GF-D8 (cell line): ENCODE measurements at places on chromosomes 1 and 21.

DNA sequence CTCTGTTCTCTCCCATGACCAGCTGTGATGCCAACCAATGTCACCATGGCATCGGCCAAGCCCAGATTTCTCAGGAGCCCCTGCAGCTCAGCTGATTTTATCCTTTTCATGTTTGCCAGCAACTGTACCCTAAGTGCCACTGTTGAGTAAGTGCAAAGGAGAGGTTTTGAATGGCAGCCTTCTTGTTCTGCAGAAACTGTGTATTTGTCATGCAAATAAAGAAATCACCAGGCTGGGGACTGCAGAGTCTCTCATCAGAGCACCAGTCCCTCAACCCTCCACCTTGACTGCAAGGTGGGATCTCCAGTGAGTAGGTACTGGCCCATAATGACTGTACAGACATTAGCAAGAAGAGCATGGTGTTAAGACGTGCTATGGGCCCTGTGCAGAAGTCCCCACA lies 26.6 kb downstream of the C8B start:
- no peak for DNase-seq

DNA sequence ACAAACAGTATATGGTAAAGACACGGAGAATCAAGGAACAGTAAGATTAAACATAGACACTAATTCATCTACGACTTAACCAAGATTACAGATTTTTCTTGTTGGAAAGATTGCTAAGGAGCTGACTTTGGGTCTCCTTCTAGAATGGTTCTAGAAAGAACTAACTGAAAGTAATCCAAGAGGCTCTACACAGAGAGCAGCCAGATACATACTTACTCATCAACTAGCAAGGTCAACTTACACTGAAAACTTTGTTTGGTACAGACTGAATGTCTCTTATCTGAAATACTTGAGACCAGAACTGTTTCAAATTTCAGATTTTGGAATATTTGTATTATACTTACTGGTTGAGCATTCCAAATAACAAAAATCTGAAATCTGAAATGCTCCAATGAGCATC lies 5.8 kb downstream of the C21orf91 start:
- no peak for DNase-seq

- no peak for DNase-seq
These were observed 5.1 kb upstream of the ELAVL4 start for GRCh38 chr1:50103615-50104081.

DNA sequence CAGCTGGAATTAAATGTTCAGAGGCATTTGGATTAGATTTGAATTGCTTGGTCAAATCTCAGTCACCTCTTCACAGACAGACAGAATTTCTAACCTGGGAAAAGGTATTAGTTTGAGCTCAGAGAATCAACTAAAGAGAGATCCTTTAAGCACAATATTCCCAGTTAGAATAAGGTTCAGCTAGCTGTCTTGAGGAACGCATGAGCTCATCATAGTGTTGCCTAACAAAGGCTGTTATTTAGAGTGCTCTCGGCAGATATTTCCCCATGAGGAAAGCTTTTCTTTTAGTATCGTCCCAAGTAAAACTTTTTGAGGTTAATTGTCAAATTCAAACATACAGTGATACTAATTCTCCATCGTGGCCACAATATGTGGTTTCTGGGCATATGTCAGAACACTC lies 269.9 kb downstream of the HLX start:
- no peak for DNase-seq

- DNase-seq: no peak
These were observed 149.4 kb upstream of the CAMK1G start for GRCh38 chr1:209434066-209434465.

GRCh38 chr21:15010645-15011044 lies 54.2 kb downstream of the NRIP1 start:
- DNase-seq: no peak

GRCh38 chr1:66197785-66198184 lies 336.2 kb upstream of the SGIP1 start:
- no peak for DNase-seq

- DNase-seq: no peak
These were observed 46.1 kb downstream of the ECE1 start for GRCh38 chr1:21244154-21244553.

DNA sequence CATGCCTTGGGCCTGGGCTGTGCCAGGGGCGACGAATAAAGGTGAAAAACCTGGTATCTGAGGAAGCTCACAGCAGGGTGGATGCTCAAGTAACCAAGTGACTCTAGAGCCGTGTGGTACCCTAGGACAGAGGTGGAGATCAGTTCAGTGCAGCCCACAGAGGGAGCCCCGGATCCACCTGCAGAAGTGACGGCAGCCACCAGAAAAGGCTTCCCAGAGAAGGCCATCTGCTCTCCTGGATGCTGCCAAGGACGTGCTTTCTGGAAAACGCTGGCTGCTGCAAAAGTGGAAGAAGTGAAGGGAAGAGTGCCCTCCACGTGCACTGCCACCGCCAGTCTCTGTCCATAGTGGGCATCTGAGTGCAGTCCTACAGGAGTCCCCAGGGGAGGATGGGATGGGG lies 27.7 kb downstream of the TMCO4 start:
- no peak for DNase-seq
